Fibroblast of mammary gland (primary cell): ENCODE measurements at places on chromosomes 6 and 20.

GRCh38 chr6:33197431-33198048 lies 2.9 kb downstream of the RXRB start:
- peak; percentile 73 for DNase-seq

GRCh38 chr6:129312880-129313279 lies 397.1 kb downstream of the ARHGAP18 start:
- DNase-seq, result peak; percentile 65

GRCh38 chr6:42367353-42368011 lies 84.2 kb downstream of the TRERF1 start:
- no peak for DNase-seq

- DNase-seq, result no peak
Observed at GRCh38 chr6:116012951-116013350, 47.7 kb downstream of the FRK start.

DNA sequence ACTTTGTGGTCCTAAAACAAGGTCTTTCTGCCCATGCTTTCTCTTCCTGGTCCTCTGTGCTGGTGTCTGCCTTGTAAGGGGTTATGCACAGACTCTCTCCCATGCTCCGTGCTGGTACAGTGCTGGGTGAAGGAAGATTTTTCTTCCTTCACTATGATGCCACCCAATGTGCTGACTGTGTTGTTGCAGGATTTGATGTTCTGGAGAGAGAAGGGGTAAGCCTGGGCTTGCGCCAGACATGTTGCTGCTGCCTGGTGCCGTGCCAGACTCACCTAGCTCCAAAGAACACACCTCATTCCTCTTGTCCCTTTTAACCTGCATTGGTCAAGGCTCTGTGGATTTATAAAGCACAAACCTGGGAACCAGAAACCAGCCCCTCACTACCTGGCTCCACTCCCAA lies 28.4 kb upstream of the ARMH2 start:
- no peak for DNase-seq

DNA sequence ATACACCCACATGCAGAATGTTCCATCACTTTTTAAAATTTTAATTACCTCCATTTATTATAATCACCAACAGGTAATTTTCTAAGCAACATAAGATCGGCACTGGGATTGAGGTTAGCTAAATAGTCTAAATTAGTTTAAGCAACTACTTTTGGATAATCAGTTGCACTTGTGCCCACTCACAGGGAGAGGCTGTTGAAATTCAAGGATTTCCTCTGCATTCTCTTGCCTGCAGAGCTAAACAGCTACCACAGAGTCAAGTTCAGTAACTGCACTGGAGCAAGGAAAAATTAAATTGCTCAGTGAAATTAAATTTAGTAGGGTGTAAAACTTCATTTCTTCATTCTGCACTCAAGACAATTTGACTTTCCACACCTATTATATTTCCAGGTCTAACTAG lies 120.7 kb upstream of the CCDC28A start:
- no peak for DNase-seq

- DNase-seq, result peak; percentile 43
Observed at GRCh38 chr6:147222160-147222838, 18.1 kb downstream of the STXBP5 start.

DNA sequence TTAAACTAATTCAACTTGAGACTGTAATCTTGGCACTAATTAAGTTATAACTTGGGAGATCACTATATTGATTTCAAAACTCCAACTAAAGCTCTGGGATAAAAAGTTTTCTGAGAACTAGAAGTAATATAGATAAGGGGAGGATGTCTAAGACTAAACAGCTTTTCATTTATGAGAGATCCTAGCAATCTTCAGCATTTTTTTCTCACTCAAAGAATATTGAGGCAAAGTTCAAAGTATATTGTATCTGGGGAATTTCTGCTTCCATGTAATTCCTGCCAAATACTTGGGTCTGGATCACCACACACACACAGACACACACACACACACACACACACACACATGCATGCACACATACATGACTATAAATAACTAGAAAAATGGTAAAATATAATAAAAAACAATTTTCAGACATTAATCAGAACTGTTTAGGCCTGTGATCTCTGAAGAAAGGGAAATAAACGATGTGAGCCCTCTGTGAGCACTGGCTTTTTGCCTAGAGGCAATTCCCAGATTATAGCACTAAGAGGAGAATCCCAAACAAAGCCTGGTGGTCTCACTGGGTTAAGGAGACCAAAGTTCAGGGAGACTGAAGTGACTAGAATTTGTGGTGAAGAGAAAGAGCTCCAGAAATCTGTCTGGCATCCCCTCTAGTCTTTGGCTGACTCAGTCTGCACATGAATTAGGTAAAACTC lies 92.8 kb downstream of the ADAT2 start:
- DNase-seq, result no peak

DNA sequence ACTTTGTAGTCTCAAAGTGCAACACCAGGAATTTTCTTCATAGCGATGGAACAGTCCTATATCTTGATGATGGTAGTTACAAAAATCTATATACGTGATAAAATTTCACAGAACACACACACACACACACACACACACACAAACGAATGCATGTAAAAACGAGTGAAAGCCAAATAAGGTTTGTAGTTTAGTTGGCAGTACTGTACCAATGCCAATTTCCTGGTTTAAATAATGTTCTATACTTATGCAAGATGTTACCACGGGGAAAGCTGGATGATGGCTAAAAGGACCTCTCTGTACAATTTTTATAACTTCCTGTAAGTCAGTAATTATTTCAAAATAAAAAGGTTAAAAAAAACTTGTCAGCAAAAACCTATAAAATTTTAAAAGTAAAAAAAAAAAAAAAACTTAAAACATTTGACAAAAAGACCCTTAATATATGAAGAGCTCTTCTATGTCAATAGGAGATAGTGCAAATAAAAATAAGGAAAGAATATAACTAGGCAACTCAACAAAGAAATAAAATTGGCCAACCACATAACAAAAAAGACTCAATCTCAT lies 37.6 kb downstream of the PDSS2 start:
- DNase-seq, result no peak

DNA sequence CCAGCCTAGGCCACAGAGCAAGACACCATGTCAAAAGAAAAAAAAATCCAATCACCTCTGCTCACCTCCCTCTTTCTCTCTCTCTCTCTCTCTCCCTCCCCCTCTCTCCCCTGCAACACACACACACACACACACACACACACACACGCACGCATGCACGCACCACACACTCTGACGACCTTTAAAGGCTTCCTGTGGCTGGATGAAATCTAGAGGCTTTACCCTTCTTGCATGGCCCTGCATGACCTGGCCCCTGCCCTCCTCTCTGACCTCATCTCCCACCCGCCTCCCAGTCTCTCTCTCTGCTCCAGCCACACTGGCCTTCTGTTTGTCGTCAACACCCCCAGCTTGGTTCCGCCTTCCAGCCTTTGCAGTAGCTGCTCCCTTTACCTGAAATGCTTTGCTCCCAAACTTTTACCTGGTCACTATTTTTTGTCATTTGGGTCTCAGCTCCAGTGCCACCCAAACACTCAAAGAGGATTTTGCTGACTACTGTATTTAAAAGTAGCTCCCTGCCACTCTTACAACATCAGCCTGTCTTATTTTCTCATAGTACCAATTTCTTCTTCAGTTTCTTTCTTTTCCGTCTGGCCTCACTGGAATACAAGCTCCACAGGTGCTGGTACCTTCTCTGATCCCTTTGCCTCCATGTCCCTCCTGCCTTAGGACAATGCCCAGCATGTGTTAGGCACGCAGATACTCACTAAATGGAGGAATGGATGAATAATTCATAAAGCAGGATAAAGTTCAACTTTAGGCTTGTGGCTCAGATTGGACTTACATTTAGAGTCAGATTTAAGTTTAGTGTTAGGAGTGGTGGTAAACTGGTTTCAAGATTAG lies 4.3 kb upstream of the LTA start:
- DNase-seq, result no peak

DNA sequence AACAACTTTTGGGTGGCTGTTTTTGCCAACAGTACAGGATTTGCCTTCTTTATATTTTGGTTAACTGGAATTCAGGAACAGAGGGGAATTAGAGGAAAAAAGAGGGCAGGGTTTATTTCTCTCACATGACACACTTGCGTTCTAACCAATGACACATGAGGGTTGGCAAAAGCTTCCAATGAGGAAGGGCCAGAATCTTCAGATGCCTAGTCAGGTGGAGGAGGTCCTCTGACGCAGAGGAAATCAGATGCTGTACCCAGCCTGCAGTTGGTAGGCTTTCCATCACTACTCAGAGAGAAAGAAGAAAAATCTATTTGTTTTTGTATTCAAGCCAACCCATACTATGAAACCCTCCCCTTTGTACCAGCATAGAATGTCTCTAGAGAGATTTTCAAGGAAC lies 20.8 kb downstream of the TM9SF4 start:
- peak; percentile 22 for DNase-seq

DNA sequence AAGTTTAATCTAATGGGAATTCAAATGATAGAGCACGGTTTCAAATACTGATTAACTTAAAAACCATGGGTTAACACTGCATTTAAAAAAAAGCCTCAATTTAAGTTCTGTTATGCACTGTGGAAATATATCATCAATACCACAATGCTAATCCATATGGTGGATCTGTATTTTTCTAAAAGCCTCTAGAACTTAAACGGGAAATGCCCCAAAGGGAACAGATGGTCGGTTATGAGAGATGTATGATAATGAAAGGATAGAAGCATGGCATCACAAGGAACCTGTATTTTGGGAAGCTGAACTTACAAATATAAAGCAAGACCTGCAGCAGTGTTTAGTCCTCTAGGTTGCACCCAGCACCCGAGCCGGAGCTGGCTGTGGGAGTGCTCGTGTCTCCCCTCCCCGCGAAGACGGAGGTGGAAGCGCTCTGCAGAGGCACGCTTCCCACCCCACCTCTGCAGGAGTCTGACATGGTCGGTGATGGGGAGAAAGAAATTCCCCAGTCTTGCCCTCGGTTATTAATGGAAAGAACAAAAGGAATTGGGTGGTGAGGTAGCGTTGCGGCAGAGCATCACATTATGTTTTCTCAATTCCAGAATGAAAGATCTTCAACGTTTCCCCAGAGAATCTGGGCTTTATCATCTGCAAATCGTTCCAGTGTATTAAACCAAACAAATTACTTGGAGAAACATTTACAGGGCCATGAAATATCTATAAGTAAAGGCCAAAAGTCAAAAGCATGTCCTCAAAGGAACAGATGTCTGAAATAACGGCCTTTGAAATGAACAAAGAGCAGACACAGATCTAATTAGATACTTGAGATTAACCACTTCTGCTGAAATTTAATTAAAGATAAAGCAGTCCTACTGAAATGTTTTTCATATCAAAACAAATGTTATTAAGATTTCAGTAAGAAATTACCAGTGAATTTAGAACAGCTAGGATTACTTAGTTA lies 103.1 kb upstream of the POPDC3 start:
- DNase-seq, result no peak

- no peak for DNase-seq
Observed at GRCh38 chr20:36440370-36441026, 100.8 kb upstream of the MYL9 start.

- DNase-seq, result no peak
Observed at GRCh38 chr20:42553374-42553773, 636.3 kb downstream of the PTPRT start.
